ENCODE measurements at places on chromosomes 4 and X. TPM values are rescaled to one million over a fixed set of nuclear protein-coding genes. Genes with fewer than 3 reads are reported as not detected.

- peak; percentile 7 for DNase-seq
These were observed 90.8 kb upstream of the NPFFR2 start for GRCh38 chr4:71941001-71941400.

DNA sequence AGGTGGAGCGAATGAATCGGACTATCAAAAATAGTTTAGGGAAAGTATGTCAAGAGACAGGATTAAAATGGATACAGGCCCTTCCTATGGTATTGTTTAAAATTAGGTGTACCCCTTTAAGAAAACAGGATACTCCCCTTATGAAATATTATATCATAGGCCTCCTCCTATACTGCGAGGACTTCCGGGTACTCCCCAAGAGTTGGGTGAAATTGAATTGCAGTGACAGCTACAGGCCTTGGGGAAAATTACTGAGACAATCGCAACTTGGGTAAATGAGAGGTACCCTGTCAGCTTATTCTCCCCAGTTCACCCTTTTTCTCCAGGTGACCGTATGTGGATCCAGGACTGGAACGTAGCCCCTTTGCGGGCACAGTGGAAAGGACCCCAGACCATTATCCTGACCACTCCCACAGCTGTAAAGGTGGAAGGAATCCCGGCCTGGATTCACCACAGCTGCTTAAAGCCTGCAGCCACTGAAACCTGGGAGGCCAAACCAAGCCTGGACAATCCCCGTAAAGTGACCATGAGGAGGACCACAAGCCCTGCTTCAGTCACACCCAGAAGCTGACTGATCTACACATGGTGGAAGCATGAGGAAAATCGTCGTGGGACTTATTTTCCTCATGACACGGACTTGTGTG is 1138.1 kb downstream of the ARAP2 start:
- no peak for DNase-seq

DNA sequence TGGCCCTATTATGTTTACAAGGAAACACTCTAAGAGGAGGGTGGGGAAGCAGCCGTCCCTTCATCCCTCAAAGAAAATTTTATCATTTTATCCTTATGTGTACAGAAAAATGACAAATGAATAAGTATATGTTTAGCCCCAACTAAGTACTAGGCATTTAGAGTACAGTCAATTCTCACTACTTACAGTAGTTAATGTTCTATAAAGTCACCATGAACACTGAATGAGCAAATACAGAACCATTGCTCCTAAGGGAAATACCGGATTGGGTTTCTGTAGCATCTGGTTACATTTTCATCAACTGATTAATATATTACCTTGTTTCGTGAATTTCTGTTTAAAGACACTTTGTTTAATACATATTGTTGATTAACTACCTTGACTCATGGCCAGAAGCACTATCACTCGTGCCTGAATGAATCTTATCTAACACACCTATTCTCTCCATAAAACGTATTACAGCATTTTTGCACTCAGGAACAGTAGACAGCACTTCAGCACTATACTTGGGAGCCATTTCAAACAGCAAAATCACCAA is 109.3 kb downstream of the ASB9 start:
- DNase-seq: no peak

GRCh38 chrX:139559383-139560042 is 29.0 kb downstream of the F9 start:
- DNase-seq: peak; percentile 70

- no peak for DNase-seq
These were observed 8.8 kb downstream of the TMEM150C start for GRCh38 chr4:82553020-82553419.

DNA sequence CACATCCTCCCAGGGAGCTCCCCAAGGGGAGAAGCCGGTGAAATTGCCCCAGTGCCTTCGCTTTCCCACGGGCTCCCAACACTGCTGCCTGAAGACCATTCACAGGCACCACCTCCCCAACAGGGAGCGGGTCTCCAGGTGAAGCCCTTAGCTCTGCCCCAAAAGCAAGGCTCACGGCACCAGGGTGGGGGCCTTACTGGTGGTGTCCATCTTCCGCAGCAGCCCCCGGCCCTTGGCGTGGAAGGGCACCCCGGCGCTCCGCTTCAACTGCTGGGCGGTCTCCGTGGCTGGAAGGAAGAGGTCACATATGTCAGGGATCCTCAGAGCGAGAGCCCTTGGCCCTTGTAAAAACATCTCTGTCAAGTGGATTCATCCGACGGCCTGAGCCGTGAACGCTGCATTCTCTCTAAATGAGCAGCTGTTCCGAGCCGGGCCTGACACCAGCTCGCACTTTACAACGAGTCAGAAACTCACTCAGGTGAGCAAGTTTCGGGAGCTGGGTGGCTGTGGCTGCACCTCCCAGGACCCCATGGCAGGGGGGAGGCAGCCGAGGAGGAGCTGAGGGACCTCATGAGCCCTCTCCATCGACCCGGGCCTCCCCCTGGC is 20.9 kb downstream of the NELFA start:
- DNase-seq: no peak

DNA sequence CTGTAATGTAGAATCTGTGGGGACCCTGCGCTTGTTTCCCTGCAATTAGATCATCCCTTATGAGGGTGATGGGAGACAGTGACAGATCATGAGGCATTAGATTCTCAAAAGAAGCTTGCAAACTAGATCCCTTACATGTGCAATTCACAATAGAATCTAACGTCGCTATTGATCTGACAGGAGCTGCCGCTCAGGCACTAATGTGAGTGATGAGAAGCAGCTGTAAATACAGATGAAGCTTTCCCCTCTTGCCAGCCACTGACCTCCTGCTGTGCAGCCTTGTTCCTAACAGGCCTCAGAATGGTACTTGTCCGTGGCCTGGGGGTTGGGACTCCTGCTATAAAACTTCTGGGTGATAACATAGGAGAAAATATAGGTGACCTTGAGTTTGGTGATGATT is 1076.8 kb downstream of the PDHA2 start:
- DNase-seq: peak; percentile 60

- peak; percentile 30 for DNase-seq
These were observed 91.9 kb upstream of the TMEM164 start for GRCh38 chrX:109911046-109911445.

DNA sequence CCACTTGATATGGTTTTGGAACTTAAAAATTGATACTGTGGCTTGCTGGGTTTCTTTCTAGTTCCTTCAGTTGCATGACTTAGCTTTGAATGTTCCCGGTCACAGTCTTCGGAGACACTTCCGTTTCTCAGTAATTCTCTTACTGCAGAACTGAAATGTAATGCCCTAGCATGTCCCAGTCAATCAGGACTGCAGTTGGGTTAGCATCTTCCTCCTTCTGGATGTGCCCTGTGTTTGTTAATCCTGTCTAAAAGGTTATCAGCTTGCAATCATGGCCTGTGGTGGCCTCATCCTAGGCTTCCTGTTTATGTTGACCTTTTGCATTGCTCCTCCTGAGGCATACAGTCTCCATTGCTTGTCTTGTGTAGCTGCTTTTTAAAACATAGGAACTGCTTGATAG is 275.9 kb downstream of the ARHGAP10 start:
- no peak for DNase-seq

- DNase-seq: no peak
These were observed 19.6 kb downstream of the MSANTD1 start for GRCh38 chr4:3268395-3269104.

DNA sequence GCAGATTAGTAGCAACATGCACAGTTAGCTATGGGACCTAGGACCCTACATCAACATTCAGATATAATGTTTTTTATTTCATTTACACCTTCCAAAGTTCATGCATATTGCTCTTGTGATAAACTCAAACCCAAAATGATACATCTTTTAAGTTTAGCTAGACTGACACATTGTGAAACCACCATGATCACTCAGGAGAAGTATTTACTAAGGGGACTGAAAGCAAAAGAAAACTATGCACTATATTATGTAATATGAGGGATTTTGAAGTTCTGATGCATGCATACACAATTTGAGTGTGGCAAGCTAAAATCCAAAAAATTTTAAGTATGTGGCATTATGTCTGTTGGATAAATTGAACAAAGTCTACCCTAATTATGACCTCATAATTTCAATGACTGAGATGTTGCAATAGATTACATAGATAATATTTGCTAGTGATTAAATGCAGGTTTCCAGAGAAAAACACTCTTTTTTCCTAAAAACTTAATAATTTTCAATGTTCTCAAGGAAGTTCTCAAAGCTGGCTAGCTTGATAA is 914.8 kb upstream of the GRIA3 start:
- DNase-seq: no peak

- DNase-seq: no peak
These were observed 28.9 kb upstream of the ACSL1 start for GRCh38 chr4:184854673-184855072.

Gene SSX2B
- total RNA-seq: not detected

Gene TRIM75
- total RNA-seq: not detected

All from myocyte (in vitro differentiated cells).